H1 (cell line): ENCODE measurements at places on chromosomes 6 and 20.

GRCh38 chr20:48132834-48133233 lies 347.6 kb upstream of the SULF2 start:
- DNase-seq, result no peak

- DNase-seq, result no peak
These were observed 16.7 kb upstream of the LMBRD1 start for GRCh38 chr6:69813508-69813907.

- DNase-seq, result no peak
These were observed 13.8 kb downstream of the ULBP3 start for GRCh38 chr6:150055131-150055530.

DNA sequence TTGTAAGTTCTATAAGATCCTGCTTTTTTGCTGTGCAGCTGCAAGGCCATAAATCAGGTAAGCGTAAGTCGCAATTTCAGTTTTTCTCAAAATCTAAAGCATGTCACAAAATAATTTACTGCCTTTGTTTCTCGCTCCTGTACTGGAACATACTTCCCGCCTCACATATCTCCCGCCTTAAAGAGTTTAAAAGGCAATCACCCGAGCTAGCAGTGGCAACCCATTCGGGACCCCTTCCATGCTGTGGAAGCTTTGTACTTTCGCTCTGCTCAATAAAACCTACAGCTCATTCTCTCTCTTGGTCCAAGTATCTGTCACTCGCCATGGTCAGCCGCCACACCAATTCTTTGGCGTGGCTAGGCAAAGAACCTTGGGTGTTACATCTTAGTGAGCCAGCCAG lies 34.0 kb downstream of the CEP85L start:
- no peak for DNase-seq

DNA sequence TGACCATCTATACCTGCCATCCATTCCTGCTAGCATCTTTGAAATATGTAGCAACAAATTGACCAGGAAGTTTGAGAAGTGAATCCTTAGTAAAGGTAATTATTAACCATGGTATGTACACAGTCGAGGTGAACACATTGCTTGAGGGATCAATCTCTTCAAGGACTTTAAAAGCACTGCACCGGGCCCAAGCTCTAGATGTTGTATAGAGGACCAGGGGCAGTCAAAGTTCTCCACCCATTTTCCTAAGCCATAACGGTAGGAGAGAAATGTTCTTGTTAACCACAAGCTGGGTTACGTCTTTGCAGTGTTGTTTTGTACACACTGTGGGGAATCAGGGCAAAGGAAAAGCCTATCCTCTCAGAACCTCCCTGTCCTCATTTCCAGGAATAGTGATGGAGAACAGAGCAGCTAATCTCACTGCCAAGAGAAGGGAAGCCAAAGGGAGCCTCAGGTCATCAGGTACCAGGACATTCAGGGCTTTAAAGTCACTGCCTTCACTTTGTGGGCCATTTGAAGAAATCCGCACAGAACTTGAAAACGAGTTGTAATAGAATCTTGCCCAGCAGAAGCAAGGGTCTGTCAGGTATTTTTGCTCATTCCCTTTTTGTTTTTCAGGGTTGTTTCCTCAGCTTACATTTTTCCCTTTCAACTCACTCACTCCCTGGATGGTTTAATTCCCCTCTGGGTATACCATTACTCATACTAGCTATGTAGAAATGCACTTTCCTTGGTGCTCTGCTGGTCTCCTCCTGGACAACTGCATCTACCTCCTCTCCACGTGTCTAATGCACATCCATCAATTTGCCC lies 5.3 kb upstream of the PM20D2 start:
- no peak for DNase-seq

- DNase-seq, result peak; percentile 77
These were observed 39.4 kb downstream of the YTHDF1 start for GRCh38 chr20:63176427-63177133.

DNA sequence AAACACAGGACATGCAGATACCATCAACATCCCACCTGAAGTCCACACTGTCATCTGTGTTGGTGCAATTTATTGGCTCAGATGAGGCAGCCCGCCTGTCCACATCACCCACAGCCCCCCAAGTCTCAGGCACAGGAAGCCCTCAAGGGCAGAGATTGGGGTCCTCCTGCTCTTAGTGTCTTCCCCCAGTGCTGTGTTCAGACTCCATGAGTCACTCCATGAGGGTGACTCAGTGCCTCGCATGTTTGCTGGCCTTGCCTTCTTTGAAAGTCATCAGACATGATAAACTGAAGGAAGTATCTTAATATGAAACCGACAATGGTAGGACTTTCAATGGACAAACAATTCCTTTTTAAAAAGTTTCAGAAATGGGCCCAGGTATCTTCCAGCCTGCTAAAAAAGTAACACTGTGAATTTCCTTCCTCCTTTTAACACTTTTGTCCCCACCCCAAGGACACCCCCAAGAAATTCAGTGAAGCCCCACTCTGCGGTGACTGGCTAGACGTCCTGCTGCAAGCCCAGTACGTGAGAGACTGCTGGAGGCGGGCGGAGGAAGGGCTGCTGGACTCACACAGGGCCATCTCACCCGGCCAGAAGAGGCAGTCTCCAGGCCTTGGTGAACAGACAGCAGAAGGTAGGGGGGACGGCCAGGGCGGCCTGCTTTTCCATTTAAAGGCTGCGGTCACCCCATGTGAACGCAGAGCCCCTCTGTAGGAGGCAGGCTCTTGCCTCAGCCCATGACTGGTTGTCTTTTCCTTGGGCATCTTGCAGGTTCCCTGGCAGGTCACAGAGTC lies 43.0 kb upstream of the KCNK16 start:
- DNase-seq, result no peak

- DNase-seq, result no peak
These were observed 125.2 kb upstream of the ESR1 start for GRCh38 chr6:151682251-151682650.
